Neural progenitor cell (in vitro differentiated cells): ENCODE measurements at places on chromosomes 11 and 22.

GRCh38 chr11:75474878-75475766 lies 42.1 kb upstream of the KLHL35 start:
- peak; percentile 81 for DNase-seq

DNA sequence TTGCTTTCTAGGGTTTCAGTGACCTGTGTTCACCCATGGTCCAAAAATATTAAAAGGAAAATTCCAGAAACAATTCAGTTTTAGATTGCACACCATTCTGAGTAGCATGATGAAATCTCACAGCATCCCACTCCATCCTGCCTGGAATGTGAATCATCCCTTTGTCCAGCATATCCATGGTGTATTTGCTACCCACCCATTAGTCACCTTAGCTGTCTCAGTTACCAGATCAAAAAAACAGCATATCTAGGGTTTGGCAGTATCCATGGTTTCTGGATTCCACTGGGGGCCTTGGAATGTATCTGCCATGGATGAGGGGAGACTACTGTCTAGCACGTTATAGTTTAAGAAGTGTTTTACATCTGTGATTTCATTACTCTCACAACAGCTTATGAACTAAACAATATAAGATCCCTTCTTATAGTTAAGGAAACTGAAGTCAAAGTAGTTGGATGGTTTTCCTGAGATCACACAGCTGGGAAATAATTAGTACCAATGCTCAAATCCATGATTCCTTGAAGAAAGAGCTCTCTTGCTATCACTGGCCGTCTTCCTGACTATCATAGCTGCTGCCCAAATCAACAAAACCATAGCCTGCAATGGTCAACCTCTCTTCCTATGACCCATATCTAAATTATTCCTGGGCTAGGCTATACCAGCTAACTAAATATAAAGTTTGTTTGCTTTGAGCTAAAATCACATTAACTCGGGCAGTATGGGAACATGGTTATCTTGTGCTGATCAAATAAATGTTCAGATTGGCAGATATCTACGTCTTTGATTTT lies 122.6 kb downstream of the MICAL2 start:
- no peak for DNase-seq

DNA sequence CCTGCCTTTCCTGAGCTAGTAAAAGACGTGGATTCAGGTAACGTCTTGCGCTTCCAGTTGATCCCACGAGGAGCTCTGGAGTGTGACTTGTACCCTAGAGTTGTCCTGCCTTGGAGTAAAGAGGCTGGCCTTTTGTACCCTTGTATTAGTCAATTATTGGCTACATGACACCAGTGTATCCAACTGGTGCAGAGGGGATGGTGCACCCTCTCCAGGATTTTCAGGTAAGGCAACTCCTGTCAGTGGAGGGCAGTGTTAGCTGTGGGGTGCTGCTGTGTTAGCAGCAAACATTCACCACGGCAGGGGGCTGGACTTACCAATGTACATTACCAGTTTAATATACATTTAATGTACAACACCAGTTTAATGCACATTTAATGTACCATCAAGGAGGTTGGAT lies 233.5 kb downstream of the MIAT start:
- peak; percentile 31 for DNase-seq

DNA sequence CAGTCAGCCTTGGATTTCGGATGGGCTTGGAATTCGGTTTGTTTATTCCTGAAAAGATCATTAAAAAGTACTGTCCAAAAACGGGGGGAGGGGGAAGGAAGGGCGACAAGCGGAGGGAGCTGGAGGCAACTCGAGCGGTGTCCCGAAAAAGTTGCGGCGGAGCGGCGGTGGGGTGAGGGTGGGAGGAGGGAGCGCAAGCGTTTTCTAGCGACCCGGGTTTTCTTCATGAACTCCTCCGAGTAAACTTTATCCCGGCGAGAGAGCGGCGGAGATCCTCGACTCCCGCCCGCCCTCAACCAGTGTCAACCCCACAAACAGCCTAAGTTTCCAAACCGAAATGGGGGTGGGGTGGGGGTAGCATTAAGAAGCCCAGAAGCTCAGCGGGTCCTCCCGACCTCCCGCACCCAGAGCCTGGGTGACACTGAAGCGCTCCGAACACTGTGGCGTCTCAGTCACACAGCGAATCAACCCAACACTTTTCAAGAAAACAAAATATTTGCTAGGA lies 133.0 kb upstream of the C11orf58 start:
- DNase-seq = peak; percentile 67

- DNase-seq = no peak
Measured at GRCh38 chr11:1067812-1068496, 6.7 kb upstream of the MUC2 start.

- DNase-seq = peak; percentile 90
Measured at GRCh38 chr11:66744485-66745355, 15.7 kb upstream of the SPTBN2 start.

DNA sequence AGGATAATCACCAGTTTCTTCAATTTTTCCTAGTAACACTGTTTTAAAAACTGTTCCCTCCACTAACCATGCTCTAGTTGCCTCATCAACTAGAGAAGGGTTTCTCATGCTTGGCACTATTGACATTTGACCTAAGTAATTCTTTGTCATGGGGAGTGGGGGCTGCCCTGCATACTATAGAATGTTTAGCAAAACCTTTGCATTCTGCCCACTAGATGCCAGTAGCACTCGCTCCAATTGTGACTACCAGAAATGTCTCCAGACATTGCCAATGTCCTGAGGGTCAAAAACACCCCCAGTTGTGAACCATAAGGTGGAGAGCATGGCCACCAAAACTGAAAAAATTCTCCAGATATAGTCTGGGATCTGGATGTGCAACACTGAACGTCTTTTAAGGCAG lies 27.6 kb upstream of the BMAL1 start:
- DNase-seq = peak; percentile 20

DNA sequence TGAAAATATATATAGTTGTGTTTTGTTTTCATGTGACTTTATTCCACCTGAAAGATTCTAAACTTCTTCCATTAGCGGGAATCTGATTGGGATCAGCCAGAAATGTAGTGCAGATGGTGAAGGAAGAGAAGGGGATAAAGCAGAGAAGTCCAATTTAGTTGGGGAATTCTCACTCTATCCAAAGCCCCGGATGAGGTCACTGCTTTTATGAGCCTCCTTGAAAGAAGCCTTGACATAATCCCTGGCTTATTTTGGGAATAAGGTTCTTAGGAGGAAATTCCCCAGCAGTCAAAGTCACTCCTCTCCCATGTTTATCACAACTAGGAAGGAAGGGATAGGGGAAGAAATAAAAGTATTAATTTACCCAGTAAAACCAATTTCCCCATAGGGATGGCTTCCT lies 41.1 kb downstream of the OSBP start:
- no peak for DNase-seq

DNA sequence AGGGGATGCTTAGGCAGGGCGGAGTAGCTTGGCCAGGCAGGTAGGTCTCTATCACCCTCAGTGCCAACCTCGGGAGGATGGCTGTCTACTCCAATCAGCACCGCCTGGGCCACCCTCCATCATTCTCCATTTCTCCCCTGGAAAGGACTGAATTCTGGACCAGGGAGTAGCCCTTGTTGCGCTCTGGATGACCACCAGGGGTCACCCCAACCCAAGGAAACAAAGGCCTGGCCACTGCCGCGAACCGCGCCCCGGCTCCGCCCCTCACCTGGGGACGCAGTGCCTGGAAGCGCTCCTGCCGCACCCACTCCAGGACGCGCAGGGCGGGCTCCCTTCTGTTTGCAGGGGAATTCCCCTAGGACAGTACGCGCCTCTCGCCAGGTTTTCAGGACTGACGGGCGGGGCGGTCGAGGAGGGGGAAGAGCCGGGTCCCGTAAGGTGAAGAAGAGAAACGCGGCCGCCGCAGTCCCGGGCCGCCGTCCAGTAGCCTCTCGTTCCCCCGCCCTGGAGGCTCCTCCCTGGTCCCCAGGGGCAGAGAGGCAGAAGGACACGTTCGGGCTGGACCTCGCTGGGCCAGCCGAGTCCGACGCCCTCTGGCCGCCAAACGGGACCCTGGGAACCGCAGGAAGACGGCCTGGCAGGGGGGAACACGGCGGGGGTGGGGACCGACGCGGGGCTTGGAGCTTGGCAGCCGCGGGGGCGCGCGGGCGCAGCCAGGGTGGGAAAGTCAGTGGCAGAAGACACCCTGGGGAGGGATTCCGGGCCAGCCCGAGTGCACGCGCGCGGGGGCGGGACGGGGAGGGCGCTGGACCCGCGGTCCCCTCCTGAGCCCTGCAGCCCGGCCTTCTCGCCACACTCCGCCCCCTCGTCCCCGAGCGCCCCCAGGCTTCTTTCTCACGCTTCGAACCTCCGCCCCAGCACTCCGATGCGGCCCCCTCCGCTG lies 7.1 kb downstream of the SCN4B start:
- DNase-seq = peak; percentile 92

DNA sequence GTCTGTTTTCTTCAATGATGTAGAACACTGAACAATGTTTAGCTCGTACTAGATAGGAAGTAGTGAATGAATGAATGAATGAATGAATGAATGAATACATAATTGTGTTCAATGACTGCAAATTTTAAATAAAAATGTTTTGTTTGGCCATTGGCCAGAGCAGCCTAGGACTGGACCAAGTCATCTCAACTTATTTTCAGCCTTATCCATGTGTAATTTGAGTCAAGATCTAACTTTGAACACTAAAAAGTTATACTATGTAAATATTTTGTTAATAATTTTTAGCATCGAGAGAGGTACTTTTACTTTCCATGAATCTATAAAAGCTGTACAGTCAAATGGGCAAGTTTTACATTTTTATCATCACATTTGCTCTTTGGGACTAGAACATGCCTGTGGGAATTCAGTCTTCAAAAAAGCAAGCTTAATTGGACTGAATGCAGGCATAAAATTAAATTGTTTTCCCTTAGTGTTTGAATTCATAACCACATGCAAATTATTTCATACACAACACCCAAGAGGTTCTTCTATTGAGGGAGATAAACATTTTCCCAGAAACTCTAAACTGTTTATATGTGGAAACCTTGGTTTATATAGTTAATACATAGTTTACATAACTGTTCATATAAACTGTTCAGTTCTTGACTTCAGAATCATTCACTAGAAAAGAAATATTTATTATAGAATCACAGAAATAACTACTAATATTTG lies 222.1 kb upstream of the ANO3 start:
- DNase-seq = no peak

DNA sequence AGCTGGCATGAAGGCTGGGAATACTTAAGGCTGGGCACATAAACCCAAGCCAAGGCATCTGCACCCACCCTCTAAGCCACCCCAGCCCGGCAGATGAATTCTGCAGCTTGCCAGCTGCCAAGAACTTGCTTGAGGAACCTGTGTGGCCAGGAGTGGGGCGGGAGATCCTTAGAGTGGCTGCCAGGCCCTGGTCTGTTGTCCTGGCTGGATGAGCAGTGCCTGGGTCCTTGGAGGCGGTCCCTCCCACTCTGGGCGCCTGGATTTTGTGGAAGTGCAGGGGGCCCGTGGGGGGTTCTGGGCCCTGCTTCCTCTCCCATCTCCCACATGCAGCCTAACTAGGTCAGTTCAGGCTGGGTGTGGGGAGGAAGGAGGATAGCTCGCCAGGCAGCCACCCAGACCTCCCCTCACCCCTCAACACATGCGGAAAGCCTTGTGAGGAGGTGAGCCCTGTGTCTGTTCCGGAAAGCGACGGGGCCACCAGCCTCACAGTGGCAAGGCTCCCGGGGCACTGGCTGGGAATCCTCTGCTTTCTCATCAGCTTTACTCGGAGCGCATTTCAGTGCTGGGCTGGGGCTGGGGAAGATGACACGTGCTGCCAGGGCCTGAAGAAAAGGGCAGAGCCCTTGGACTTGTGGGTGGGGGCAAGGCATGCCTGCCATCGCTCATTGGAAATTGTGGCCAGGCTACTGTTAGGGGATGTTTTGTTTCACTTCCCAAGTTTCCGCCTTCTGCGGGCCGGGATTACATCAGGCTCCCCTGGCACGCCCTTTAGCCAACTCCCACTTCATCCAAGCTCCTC lies 8.4 kb downstream of the DAGLA start:
- no peak for DNase-seq
